Germinal center (tissue), 1 donor: ENCODE measurements at places on chromosomes 5 and 9.

DNA sequence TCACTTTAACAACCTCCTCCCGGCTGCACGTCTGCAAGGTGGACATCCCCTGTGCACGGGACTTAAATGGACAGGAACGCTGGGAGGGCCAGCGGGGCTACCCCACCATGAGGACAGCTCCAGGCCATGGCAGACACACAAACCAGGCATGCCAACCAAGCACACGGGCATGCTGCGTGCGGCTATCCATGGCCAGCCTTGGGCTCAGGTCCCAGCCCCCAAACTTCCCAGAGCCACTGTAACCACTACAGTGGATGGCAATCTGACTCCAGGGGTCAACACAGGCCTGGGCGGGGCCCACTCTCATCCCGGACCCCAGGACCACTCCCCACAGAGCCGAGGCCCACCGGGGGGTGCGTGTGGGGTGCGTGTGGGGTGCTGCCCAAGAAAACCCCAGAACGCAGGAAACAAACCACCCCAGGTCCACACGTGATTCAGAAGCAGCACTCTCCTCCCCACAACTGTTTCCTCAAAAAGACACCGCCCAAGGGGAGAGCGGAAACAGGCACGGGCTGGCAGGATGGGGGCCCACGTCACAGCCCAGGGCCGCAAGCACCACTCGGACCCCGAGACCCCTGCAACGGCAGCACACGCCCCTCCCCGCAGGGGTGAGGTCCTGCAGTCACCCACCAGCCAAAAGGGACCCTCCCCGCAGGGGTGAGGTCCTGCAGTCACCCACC is 7.4 kb downstream of the SLC12A7 start:
- no peak for DNase-seq

GRCh38 chr5:84016085-84016484 is 295.4 kb upstream of the HAPLN1 start:
- no peak for DNase-seq

DNA sequence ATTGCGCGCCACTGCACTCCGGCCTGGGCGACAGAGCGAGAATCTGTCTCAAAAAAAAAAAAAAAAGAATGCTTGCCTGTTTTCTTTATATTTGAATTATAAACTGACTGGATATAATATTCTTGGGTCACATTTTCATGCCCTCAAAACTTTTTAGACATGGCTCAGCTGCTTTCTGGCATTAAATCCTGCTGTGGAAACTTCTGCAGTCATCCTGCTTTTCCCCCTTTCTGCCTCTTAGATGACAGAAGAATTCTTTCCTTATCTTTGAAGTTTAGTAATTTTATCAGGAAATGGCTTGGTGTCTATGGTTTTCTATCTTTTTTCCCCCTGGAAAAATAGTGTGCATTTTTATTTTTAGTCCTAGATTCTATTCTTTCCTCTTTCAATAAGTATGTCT is 234.5 kb downstream of the AOPEP start:
- DNase-seq = no peak

DNA sequence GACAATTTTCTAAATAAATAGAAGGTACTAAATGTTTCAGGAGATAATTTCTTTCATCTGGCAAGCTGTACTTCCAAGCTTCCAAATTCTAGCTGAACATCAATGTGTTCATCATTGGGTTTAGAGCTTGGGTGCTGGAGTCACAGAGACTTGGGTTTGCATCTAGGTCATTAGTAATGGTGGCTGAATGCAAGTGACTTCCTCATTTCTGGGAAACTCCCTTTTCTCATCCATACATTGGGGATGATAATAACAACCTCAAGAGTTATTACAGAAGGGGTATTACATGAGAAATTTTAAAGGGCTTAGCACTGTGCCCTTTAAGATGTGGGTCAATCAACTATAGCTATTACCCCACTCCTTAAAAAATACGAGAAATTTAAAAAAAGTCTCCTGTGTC is 41.1 kb upstream of the KLF4 start:
- DNase-seq = no peak

DNA sequence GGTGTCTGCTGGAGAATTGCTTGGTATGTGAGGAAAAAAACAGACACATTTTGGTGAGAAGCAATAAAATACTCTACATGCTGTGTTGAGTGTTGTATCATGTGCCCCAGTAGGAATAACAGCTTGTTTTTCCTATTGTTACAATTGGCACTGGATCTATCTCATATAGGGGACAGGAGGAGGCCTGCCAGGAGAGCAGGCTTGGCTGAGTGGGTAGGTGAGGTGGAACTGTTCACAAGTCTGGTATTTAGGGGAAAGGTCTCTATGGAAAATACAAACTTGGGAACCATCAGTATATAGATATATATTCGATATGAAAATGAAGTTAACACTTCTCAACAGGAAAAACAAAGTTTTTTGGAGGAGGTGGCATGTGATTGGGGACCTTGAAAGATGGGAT is 9.5 kb upstream of the SH3TC2 start:
- no peak for DNase-seq

DNA sequence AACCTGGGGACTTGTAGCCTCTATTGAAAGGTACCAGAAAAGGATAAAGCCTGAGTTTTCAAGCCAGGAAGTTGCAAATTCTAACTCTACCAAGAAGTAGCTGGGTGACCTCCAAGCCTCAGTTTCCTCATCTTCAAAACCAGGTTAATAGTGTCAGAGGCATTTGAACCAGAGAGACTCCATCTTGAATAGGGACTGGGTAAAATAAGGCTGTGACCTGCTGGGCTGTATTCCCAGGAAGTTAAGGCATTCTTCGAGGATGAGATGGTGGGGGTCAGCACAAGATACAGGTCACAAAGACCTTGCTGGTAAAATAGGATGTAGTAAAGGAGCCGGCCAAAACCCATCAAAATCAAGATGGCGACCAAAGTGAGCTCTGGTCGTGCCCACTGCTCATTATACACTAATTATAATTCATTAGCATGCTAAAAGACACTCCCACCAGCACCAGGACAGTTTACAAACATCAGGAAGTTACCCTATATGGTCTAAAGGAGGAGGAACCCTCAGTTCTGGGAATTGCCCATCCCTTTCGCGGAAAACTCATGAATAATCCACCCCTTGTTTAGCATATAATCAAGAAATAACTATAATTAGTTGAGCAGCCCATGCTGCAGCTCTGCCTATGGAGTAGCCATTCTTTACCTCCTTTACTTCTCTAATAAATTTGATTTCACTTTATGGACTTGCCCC is 3.8 kb upstream of the SERINC5 start:
- no peak for DNase-seq

GRCh38 chr5:1484730-1485578 is 38.8 kb downstream of the LPCAT1 start:
- peak; percentile 83 for DNase-seq

- no peak for DNase-seq
These were observed 227.7 kb upstream of the PRR16 start for GRCh38 chr5:120236360-120236759.

- no peak for DNase-seq
These were observed 323.4 kb downstream of the PIK3R1 start for GRCh38 chr5:68538814-68539420.

- DNase-seq = no peak
These were observed 334.2 kb downstream of the PDE4D start for GRCh38 chr5:59559323-59559722.

DNA sequence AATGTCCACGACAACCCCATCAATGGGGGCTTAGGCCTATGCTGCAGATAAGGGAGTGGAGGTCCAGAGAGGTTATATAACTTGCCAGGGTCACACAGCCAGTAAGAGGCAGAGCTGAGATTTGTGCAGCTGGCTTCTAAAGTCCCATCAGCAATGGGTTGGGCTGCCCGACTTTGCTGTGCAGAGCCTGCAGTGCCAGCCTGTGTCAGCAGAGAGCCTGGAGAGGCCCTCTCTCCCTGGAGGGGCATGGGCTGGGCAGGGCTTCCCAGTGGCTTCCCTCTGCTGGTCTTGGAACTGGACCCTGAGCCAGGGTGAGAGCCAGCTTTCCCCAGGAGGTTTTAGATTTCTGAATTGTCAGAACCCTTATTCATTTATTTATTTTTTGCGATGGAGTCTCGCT is 77.2 kb upstream of the RAPGEF1 start:
- no peak for DNase-seq

DNA sequence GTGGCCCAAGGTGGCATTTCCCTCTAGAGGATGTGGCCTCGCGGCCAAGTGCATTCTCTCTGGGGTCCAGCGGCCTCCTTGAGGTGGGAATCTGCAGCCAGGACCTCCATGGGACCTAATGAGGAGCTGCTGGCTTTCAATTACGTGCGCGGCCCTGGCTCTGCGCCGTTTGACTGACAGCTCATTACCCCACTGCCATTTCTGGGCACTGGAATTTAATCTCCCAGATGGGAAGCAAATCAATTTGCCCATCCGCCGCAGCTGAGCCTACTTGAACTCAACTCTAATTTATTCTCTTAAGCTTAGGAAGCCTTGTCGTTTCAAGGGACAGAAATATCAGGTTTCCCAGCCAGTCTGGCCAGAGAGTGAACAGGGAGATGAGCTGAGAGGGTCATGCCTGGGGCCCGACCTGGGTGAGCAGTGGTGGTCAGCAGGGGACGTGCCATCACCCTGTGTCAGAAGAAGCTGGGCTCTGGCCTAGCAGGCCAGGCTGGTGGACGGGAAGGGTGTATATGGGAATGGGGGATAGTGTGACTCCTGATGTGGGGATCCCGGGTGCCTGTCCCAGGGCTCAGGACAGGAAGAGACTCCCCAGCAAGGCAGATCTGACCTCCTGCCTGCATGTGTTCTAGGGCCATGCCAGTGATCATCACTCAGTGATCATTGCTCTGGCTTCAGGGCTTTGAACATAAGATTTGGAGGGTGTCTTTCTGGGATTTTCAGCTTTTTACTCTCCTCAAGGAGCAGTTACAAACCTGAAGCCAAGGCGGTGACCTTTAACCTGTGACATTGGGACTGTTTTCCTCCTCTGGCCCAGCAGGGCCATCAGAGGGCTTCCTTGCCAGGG is 69.7 kb downstream of the MACROH2A1 start:
- DNase-seq = no peak

- no peak for DNase-seq
These were observed 6.8 kb upstream of the FCHSD1 start for GRCh38 chr5:141657937-141658545.

- no peak for DNase-seq
These were observed 324.8 kb downstream of the PRELID2 start for GRCh38 chr5:145510324-145510723.

DNA sequence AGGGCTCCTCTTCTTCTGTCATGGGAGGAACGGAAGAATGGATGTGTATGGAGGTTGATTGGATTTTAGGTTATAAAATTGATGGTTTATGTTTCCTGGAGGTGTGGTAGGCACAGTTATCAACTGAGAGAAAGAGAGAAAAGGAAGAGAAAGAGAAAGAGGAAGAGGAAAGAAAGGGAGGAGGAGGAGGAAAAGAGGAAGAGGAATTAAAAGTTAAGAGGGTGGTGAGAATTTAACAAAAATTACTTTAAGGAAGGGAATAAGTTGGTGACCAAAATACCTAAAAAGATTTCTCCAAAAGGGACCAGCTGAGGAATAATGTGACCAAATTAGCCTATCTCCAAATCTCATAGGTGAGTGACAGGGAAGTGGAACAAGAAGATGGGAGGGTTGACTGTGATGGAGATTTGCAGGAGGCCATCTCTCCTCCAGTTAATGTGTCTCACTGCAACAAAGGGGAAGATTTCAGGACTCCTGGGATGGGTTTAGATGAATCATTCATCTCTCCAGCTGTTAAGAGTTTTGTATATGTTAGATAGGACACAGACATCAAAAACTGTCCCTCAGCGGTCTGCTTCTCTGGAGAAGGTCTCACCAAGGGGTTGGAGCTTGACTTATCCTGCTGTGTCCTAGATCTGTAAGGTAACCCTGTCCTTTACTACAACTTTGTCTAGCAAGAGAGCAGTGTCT is 76.0 kb upstream of the TMC1 start:
- no peak for DNase-seq

- DNase-seq = no peak
These were observed 8.6 kb upstream of the PSAT1 start for GRCh38 chr9:78288214-78288892.

- no peak for DNase-seq
These were observed 30.7 kb downstream of the FOCAD start for GRCh38 chr9:20714442-20715415.

DNA sequence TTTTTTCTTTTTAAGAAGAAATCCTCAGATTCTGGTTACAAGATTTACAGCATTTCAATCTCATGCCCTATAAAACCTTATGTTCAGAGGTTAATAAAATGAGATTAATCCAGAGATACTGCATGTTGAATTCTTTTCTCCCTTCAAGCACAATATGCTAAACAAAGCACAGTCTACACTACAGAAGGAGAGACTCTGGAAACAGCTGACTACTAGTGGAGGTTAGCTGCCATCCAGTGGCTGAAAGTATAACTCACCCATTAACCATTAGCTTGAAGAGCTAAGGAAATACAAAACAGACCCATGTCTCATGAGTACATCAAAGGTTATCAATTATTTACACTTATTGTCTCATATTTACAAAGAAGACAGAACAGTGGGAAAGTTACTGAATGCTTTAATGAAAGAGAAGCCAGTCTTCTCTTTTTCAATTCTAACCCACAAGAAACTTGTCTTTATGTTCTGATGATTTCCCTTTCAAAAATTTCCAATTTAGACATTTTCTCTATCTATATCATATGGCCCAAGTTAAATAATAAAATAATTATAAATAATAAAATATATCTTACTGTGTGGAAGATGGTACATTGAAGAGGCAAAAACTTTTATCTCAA is 12.7 kb upstream of the DNAH5 start:
- no peak for DNase-seq

DNA sequence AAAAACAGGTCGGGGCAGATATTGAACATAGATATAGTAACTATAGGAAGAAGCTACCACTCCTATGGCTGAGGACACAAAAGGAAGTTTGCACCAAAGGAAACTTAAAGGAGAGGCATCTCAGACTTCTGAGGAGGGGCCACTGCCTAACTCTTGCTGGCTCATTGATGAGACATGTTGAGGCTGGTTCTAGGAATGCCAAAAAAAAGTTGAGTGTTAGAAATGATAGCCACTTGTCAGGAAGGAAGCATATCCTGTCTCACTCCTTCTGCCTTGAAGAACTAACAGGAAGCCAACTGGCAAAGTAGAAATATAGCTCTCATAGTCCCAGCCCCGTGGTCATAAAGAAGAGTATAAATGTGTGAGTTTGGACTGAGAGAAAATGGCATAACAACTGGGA is 23.3 kb upstream of the STOM start:
- DNase-seq = no peak

DNA sequence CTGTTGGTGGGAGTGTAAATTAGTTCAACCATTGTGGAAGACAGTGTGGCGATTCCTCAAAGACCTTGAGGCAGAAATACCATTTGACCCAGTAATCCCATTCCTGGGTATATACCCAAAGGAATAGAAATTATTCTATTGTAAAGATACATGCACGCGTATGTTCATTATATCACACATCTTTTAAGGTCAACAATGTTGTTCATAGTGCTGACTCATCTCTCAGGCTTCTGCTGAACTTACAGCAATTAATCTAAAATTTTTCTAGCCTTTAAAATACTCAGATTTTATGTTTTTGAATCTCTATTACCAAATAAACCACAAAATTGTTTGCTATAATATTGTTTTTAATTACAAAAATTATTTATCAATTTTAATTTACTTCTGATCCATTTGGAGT is 38.8 kb upstream of the ZNF618 start:
- DNase-seq = no peak
